ENCODE measurements at places on chromosomes 4 and X. TPM values are rescaled to one million over a fixed set of nuclear protein-coding genes. Genes with fewer than 3 reads are reported as not detected.

Gene S100G
- total RNA-seq, result not detected

- DNase-seq, result peak; percentile 52
Observed at GRCh38 chr4:110533590-110533910, 57.6 kb downstream of the ENPEP start.

Gene STK26
- total RNA-seq, result 2.9 TPM

Gene NPY2R
- total RNA-seq, result not detected

GRCh38 chr4:83025563-83025962 lies 9.4 kb upstream of the COPS4 start:
- DNase-seq, result no peak

DNA sequence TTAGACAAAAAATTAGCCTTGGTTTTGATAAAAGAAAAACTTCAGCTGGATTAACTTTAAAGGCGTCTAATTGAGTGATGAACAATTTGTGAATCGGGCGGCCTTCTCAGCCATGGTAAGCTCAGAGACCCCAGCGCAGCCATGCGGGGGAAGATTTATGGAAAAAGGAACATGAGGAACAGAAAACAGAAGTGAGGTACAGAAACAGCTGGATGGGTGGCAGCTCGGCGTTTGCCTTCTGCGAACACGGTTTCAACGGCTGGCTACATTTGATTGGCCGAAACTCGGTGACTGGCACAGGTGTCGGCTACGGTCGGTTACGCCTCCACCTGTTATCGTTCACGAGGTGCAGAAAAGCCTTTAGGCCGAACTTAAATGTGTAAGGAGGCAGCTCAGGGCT lies 401.4 kb upstream of the FAT1 start:
- DNase-seq, result no peak

- DNase-seq, result peak; percentile 27
Observed at GRCh38 chr4:7917669-7918068, 22.0 kb downstream of the AFAP1 start.

- DNase-seq, result no peak
Observed at GRCh38 chr4:147730333-147730732, 1.6 kb upstream of the ARHGAP10 start.

Gene SPANXN3
- total RNA-seq, result not detected

GRCh38 chr4:173159791-173160190 lies 8.8 kb upstream of the GALNT7 start:
- DNase-seq, result no peak

DNA sequence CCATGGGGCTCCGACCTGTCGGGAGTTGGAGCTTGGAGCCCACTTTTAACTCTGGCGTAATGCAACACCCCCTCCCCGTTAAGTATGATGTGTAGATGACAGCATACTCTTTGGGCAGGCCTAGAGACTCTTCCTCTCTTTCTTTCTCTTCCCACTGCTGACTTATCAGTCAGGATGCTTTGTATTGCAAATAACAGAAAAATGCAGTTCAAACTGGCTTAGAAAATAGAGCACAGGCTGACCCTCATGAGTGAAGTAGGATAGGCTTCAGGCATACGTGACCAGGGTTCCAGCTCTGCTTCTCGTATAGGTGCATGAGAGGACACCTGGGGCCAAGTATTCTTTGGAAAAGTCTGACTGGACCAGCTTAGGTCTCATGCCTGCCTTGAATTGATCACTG lies 23.3 kb upstream of the RNF4 start:
- no peak for DNase-seq

Gene AMOT
- 2.0 TPM for total RNA-seq

Gene CT45A1
- not detected for total RNA-seq

- DNase-seq, result no peak
Observed at GRCh38 chr4:174045381-174045780, 238.1 kb downstream of the FBXO8 start.

Gene SSX4B
- not detected for total RNA-seq

GRCh38 chr4:132670557-132670956 lies 478.5 kb upstream of the PCDH10 start:
- no peak for DNase-seq

DNA sequence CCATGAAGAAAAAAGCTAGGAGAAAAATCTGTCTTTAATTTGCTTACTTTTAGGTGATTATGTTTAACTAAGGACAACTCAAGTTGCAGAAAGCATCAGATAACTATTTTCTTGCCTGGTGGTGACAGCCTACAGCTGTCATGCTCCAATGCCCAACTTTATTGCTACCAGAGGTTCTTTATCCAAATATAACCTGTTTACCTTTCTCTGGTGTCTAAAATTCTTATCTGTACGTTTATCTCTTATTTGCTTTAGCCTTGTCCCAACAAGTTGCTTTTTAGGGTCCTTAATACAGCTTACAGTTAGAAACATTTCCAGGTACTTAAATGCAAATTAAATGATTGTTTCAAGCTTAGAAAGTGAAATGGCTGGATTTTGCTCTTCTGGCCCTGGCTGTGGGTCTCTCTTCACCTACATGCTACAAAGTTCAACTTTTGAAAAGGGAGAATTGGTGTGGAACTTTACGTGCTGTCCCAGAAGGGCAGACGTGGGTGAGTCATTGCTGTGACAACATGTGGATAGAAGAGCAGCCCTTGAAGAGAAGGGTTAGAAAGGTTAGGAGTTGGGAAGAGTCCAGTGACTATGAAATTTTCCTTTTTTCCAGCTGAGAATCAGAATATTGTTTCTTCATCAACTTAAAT lies 60.7 kb downstream of the HPGD start:
- no peak for DNase-seq

DNA sequence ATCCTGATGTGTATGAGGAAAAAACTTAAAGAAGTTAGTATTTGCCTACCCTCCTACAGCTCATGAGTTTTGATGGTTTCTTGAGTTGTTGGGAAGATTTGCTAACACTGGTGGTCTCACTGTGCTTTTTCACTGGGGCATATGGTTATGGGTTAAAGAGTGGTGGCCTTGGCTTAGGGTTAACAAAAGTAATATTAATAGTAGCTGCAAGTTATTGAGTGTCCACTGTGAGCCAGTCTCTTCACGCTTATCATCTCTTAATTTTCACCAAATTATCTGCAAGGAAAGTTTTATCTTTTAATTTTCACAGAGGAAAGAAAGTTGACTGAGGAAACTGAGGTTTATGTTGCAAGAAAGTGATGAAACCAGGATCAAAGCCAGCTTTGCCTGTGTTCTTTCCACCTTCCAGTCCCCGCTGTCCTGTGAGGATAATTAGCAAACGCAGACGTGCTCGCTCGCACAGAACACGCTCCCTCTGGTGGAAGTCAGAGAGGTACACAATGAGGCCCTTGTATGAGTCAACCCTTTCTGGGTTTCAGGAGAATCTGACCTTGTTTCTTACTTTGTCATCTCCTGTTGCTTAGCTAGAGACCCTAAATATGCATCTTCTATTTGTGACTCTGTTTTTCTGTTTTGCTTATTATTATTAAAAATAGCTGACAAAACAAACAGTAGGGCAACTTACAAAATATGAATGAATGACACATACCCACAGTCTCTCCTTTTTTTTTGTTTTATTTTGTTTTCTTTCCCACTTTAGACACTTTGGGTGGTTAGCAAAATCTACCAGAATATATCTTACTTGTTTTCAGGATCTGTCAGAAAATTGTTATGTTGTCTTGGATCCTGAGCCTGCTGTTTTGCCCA lies 94.3 kb downstream of the DDIT4L start:
- DNase-seq, result peak; percentile 76

DNA sequence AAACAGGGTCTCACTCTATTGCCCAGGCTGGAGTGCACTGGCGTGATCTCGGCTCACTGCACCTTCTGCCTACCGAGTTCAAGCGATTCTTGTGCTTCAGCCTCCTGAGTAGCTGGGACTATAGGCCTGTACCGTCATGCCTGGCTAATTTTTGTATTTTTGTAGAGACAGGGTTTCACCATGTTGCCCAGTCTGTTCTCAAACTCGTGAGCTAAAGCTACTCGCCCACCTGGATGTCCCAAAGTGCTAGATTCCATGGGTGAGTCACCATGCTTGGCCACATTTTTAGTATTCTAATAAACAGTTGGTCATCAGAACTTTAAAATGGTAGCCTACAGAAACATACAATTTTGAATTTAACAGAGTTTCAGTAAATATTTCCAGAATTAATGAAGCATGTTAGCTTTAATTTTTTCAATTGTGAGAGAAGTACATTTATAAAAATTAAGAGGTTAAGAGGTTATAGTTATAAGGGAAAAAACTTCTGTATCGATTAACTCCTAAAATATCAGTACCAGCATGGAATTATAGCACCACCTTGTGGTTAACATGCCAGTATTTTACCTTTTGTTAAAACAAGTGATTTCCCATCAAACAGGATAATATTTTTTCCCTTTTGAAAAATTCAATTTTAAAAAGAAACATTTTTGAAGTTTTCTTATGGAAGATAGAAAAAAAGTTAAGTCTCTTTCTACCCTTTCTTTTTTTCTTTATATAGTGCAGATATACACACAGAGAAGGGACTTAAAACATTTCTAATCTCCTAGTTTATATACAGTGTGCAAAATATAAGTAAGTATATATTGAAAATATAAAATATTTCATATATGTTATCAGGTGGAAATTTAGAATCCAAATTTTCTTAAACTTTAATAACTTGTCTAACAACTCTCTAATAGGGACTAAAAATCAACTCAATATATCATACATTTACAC lies 35.4 kb downstream of the CEP44 start:
- DNase-seq, result peak; percentile 58

- DNase-seq, result no peak
Observed at GRCh38 chrX:53084043-53084570, 1.9 kb downstream of the TSPYL2 start.

Measured in dermis blood vessel endothelial cell (primary cell).